ENCODE measurements at places on chromosomes 1 and 21. TPM values are rescaled to one million over a fixed set of nuclear protein-coding genes. Genes with fewer than 3 reads are reported as not detected.

EPHA10 gene
- not detected for total RNA-seq

GRCh38 chr21:34692458-34693020 is 23.7 kb downstream of the CLIC6 start:
- DNase-seq, result no peak

DNA sequence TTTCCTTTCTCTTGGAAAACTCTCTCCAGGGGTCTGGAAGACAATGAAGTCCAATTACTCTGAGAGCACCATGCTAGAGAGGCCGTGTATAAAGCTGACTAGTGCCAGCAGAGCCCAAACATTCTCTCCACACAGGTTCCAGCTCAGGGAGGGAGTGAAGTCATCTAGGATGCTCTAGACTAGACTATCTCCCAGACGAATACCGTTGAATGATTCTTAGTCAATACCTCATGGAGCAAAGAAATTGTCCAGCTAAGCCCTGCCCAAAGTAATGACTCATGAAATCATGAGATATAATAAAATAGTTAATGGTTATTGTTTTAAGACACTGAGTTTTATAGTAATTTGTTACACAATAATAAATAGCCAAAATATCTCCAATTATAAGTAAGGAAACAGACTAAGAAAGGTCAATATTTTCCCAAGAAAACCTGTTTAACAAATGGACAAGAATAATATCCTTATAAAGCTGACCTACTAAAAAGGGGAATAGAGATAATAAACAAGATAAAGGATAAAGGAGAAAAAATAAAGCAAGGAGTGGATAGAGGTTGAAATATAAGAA is 163.9 kb upstream of the LRRC7 start:
- no peak for DNase-seq

KRTAP21-2 gene
- not detected for total RNA-seq

OR2G6 gene
- not detected for total RNA-seq

GRCh38 chr1:231676487-231676886 is 49.9 kb downstream of the DISC1 start:
- no peak for DNase-seq
